ENCODE measurements at places on chromosomes 11 and 22. TPM values are rescaled to one million over a fixed set of nuclear protein-coding genes. Genes with fewer than 3 reads are reported as not detected.
A peak's percentile ranks its signal among the peaks of the same experiment; 100 is the strongest.

ZNF74 gene
- total RNA-seq = 9.8 TPM

DNA sequence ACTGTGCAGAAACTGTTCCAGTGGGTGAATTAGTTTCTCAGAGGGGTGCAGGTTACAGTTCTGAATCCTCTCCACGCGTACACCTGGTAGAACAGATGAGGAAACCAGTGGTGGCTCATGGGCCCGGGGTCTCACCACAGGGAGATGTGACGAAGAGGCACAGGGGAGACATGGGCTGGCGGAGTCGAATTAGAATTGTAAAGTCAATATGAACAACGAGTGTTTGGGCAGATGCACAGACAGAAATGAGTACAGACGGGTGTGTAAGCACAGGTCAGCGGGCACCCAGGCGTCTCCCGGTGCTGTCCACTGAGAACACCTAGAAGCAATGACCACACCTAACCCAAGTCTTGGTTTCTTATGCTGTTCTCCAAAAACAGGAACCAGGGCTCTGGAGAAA lies 41.8 kb downstream of the GNB1L start:
- H3K36me3 ChIP-seq = no peaks in the 10 kb centered on the region
- DNase-seq = no peak
- no peak overlapping the region for H3K4me3 ChIP-seq

- H3K4me1 ChIP-seq = peaks cover 29% of the 10 kb centered on the region
- H3K4me3 ChIP-seq = no peak overlapping the region
- no peaks in the 10 kb centered on the region for H3K27me3 ChIP-seq
- DNase-seq = peak; percentile 79
- H3K36me3 ChIP-seq = peaks cover 63% of the 10 kb centered on the region
Observed at GRCh38 chr11:62560566-62561103, 13.1 kb downstream of the EEF1G start.

- no peak overlapping the region for H3K27ac ChIP-seq
- H3K4me3 ChIP-seq = no peak overlapping the region
- H3K27me3 ChIP-seq = peaks cover 27% of the 10 kb centered on the region
- DNase-seq = no peak
- peaks cover 7% of the 10 kb centered on the region for H3K4me1 ChIP-seq
Observed at GRCh38 chr11:36373016-36374010, 77.2 kb downstream of the PRR5L start.

- no peak overlapping the region for H3K27ac ChIP-seq
- no peak for DNase-seq
- H3K4me3 ChIP-seq = no peak overlapping the region
- H3K27me3 ChIP-seq = no peaks in the 10 kb centered on the region
Observed at GRCh38 chr11:116373104-116373944, 399.5 kb downstream of the BUD13 start.

BTBD18 gene
- not detected for total RNA-seq

GRCh38 chr11:132228746-132229325 lies 858.4 kb downstream of the NTM start:
- H3K27me3 ChIP-seq = no peaks in the 10 kb centered on the region
- no peak overlapping the region for H3K4me3 ChIP-seq
- H3K36me3 ChIP-seq = no peaks in the 10 kb centered on the region
- no peak for DNase-seq
- H3K27ac ChIP-seq = no peak overlapping the region

- H3K27me3 ChIP-seq = no peaks in the 10 kb centered on the region
- peaks cover 19% of the 10 kb centered on the region for H3K4me1 ChIP-seq
- no peaks in the 10 kb centered on the region for H3K36me3 ChIP-seq
- DNase-seq = no peak
- peak overlapping the region; percentile 46 for H3K27ac ChIP-seq
Observed at GRCh38 chr11:13134886-13135285, 125.8 kb downstream of the RASSF10 start.

- no peaks in the 10 kb centered on the region for H3K27me3 ChIP-seq
- H3K27ac ChIP-seq = peak overlapping the region; percentile 6
- H3K4me3 ChIP-seq = no peak overlapping the region
- no peak for DNase-seq
- no peaks in the 10 kb centered on the region for H3K36me3 ChIP-seq
Observed at GRCh38 chr22:32410459-32410858, 1.6 kb downstream of the RTCB start.

KIAA1671 gene
- total RNA-seq = 30.6 TPM

DNA sequence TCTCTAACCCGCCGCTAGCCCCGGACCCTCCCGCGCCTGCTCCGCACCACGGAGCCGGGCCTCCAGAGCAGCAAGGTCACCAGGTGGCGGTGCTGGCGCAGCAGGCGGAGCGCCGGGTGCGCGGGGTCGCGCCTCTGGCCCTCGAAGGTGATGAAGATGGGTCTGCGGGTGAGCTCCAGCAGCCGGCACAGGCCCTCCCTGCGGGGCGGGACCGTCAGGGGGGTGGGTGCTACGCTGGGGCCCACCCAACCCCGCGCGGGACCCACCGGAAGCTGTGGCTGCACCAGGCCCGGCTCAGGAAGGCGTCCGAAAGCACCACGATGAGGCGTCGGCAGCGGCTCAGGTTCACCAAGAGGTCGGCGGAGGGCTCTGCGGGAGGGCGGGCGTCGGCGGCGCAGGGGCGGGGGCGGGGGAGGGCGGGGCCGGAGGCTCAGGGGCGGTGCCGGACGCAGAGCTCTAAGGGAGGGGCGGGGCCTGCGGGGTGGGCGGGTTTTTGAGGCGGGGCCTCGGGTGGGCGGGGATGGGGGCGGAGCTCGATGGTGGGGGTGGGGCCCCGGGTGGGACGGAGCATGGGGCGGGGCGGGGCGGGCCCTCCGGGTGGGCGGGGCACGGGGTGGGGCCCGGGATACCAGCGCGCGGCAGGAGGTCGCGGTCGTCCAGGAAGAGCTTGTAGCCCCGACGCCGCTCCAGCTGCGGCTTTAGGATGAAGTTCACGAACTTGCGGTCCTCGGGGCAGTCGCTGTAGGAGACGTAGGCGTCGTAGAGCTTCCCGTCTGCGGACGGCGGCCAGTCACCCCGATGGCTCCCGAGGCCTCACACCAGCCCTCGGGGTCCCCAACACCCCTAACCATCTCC lies 7.8 kb downstream of the SIGIRR start:
- H3K27ac ChIP-seq = peak overlapping the region; percentile 66
- H3K36me3 ChIP-seq = no peaks in the 10 kb centered on the region
- H3K27me3 ChIP-seq = no peaks in the 10 kb centered on the region
- H3K4me1 ChIP-seq = no peaks in the 10 kb centered on the region
- peak; percentile 50 for DNase-seq

- peaks cover 5% of the 10 kb centered on the region for H3K4me1 ChIP-seq
- H3K36me3 ChIP-seq = no peaks in the 10 kb centered on the region
- no peak overlapping the region for H3K4me3 ChIP-seq
- no peak for DNase-seq
Observed at GRCh38 chr11:100910808-100911207, 218.8 kb downstream of the PGR start.

DNA sequence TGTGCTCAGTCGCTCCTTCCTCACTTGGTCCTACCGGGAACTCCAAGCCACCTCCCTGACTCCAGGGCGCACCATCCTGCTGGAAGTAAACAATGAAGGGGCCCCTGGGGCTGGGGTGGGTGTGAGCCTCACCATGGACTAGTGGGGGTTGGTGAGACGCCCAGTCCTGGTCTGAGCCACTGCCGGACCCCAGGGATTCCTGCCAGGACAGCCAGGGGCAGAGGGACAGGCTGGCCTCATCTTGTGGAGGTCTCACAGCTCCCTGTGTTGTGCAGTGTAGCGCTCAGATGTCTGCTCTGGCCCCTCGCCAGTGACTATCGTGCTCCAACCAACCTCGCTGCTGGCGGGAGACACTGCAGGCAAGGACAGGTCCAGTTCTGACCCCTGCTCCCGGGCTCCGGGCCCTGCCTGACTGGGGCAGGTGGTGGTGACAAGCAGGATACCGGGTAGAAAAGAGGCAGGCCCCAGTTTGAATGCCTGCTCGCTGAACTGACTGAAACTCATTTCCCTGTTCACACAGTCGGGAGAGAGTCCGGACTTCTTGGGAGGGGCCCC lies 1021.4 kb downstream of the BRD1 start:
- no peaks in the 10 kb centered on the region for H3K36me3 ChIP-seq
- no peak overlapping the region for H3K4me3 ChIP-seq
- no peak for DNase-seq
- H3K27me3 ChIP-seq = no peaks in the 10 kb centered on the region

DNA sequence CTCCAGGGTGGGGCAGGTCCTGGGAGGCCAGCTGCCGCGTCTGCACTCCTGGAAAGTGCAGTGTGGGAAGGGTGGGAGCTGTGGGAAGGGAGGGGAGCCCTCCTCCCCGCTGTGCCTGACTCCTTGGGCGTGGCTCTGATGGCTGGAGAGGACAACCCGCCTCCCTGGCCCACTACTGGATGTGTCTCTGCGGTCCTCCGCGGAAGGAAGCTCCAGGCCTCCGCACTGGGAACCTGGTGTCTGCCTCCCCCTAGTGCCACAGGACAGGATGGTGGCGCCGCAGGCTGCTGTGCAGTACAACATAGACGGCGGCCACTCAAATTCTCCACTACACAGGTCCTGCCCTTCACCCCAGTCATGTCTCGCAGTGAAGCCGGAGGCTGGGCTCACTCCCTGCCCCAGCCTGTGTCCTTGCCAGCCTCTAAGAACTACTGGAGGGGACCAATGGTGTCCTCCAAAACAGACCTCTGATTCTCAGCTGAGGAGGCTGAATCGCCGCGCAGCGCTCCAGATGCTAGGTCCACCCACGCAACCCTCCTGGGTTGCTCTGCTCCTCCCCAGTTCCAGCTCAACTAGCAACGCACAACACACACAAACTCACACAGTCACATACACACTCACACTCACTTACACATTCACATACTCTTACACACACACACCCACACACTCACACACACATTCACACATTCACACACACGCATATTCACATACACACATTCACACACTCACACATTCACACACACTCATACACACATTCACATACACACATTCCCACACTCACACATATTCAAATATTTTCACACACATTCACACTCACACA lies 12.4 kb upstream of the DSCAML1 start:
- no peak overlapping the region for H3K4me3 ChIP-seq
- peak overlapping the region; percentile 45 for H3K27ac ChIP-seq
- peak; percentile 44 for DNase-seq

SHISA8 gene
- total RNA-seq = 3.3 TPM

DNA sequence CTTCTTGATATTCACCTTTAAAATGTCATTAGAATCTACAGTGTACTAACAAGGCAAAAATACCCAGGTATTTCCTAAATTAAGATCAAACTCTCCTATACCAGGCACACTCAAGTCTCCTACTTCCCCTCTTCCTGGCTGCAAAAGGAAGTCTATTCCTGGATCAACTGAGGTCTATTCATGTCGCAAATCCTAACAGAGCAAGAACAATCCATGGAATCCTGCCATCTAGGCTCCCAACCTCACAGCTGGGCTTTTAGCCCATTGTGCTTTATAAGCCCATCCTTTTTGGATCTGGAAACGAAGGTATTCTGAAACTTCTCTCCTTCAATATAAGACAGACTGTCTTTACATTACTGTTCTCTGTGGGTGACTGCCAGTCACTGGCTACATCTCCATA lies 161.8 kb downstream of the SOX6 start:
- H3K27ac ChIP-seq = no peak overlapping the region
- H3K27me3 ChIP-seq = no peaks in the 10 kb centered on the region
- peaks cover 49% of the 10 kb centered on the region for H3K4me1 ChIP-seq
- DNase-seq = peak; percentile 12
- H3K4me3 ChIP-seq = no peak overlapping the region

GRCh38 chr22:38172832-38173640 lies 8.6 kb downstream of the PLA2G6 start:
- no peaks in the 10 kb centered on the region for H3K36me3 ChIP-seq
- DNase-seq = peak; percentile 34
- H3K27ac ChIP-seq = peak overlapping the region; percentile 1
- H3K27me3 ChIP-seq = no peaks in the 10 kb centered on the region
- H3K4me1 ChIP-seq = no peaks in the 10 kb centered on the region
- no peak overlapping the region for H3K4me3 ChIP-seq

DNA sequence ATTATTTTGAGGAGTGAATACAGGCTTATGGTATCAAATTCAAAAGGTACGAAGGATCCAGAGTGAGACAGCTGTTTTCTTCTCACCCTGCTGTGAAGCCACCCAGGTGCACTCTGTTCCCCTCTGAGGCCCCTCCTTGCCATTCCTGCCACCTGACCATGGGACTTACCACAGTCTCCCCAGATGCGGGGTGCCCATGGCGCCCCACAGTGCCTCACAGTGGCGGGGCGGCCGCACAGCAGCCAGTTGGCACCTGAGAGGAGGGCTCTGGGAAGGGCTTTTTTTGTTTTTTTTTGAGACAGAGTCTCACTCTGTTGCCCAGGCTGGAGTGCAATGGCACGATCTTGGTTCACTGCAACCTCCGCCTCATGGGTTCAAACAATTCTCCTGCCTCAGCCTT lies 151.7 kb downstream of the CEP164 start:
- H3K4me3 ChIP-seq = no peak overlapping the region
- no peaks in the 10 kb centered on the region for H3K36me3 ChIP-seq
- peaks cover 4% of the 10 kb centered on the region for H3K27me3 ChIP-seq
- no peaks in the 10 kb centered on the region for H3K4me1 ChIP-seq
- no peak overlapping the region for H3K27ac ChIP-seq

OR52I2 gene
- total RNA-seq = not detected

- peaks cover 55% of the 10 kb centered on the region for H3K27me3 ChIP-seq
- H3K4me3 ChIP-seq = no peak overlapping the region
- no peaks in the 10 kb centered on the region for H3K36me3 ChIP-seq
- no peaks in the 10 kb centered on the region for H3K4me1 ChIP-seq
- H3K27ac ChIP-seq = no peak overlapping the region
Observed at GRCh38 chr11:120142441-120143100, 4.7 kb upstream of the TRIM29 start.

GALNT18 gene
- 27.8 TPM for total RNA-seq

NXPE2 gene
- 1.4 TPM for total RNA-seq

- H3K4me3 ChIP-seq = no peak overlapping the region
- DNase-seq = no peak
- H3K27ac ChIP-seq = no peak overlapping the region
Observed at GRCh38 chr11:73236205-73236765, 18.2 kb downstream of the P2RY2 start.

IGF2 gene
- total RNA-seq = 131 TPM
